ENCODE measurements at places on chromosomes 5 and 9. TPM values are rescaled to one million over a fixed set of nuclear protein-coding genes. Genes with fewer than 3 reads are reported as not detected.
A peak's percentile ranks its signal among the peaks of the same experiment; 100 is the strongest.

DNA sequence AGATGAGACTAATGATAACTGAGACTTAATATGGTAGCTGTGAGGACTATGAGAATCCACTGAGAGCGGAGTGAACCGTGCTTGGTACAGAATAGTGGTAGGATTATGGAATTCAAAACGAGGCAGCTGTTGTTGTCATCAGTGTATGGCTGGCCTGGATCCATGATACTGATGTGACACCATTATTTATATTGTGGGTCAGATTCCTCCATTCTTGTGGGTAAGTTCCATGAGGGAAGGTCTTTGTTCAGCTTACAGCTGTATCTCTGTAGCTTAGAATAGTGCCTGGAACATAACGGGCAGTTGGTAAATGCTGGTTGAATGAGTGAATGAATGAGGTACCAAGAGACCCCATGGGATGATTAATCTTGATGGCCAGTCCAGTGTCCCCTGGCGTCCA, 61.8 kb downstream of the ACER2 start:
- DNase-seq: no peak

Gene PCDHA1
- total RNA-seq: 0.03 TPM

- DNase-seq: peak; percentile 87
Observed at GRCh38 chr9:82961504-82962125, 101.3 kb downstream of the RASEF start.

Gene SLC36A3
- total RNA-seq: not detected
